ENCODE measurements at places on chromosomes 16 and 17.

GRCh38 chr17:74452033-74452840 is 14.2 kb upstream of the CD300A start:
- no peak overlapping the region for H3K4me3 ChIP-seq
- peaks cover 26% of the 10 kb centered on the region for H3K4me1 ChIP-seq
- no peaks in the 10 kb centered on the region for H3K36me3 ChIP-seq
- no peak for DNase-seq

- DNase-seq, result no peak
- no peak overlapping the region for H3K4me3 ChIP-seq
- peaks cover 32% of the 10 kb centered on the region for H3K36me3 ChIP-seq
- H3K27me3 ChIP-seq, result no peaks in the 10 kb centered on the region
Measured at GRCh38 chr16:3665508-3665907, 11.0 kb downstream of the DNASE1 start.

- H3K36me3 ChIP-seq, result peaks cover 5% of the 10 kb centered on the region
- no peak overlapping the region for H3K27ac ChIP-seq
- peaks cover 12% of the 10 kb centered on the region for H3K4me1 ChIP-seq
- no peak overlapping the region for H3K4me3 ChIP-seq
Measured at GRCh38 chr17:80772906-80773242, 218.8 kb upstream of the CHMP6 start.

GRCh38 chr16:86507173-86508027 is 2.9 kb upstream of the FOXF1 start:
- H3K36me3 ChIP-seq, result no peaks in the 10 kb centered on the region
- DNase-seq, result no peak
- no peak overlapping the region for H3K27ac ChIP-seq
- H3K27me3 ChIP-seq, result peaks cover 64% of the 10 kb centered on the region
- no peak overlapping the region for H3K4me3 ChIP-seq

GRCh38 chr16:73432850-73433730 is 385.2 kb upstream of the ZFHX3 start:
- no peak for DNase-seq
- no peaks in the 10 kb centered on the region for H3K4me1 ChIP-seq
- no peaks in the 10 kb centered on the region for H3K36me3 ChIP-seq
- H3K4me3 ChIP-seq, result no peak overlapping the region

DNA sequence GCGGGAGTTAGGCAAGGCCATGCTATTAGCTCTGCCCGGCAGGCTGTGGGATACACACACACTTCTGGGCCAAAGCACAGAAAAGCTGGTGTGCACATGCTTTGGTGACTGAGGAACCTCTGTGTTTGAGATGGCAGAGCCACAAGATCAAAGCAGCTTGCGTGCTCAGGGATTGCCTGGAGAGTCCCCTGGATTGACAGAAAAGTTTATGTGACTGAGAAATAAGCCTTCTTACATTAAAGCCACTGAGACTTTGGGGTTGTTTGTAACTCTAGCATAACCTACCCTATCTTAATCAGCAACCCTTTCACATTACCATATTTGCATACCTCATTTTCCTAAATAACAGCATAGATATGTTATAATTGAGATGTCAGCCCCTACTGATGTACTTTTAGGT is 69.3 kb downstream of the MYO1D start:
- H3K36me3 ChIP-seq, result no peaks in the 10 kb centered on the region
- H3K27me3 ChIP-seq, result no peaks in the 10 kb centered on the region
- no peak overlapping the region for H3K4me3 ChIP-seq
- H3K4me1 ChIP-seq, result no peaks in the 10 kb centered on the region
- DNase-seq, result no peak
- no peak overlapping the region for H3K27ac ChIP-seq

DNA sequence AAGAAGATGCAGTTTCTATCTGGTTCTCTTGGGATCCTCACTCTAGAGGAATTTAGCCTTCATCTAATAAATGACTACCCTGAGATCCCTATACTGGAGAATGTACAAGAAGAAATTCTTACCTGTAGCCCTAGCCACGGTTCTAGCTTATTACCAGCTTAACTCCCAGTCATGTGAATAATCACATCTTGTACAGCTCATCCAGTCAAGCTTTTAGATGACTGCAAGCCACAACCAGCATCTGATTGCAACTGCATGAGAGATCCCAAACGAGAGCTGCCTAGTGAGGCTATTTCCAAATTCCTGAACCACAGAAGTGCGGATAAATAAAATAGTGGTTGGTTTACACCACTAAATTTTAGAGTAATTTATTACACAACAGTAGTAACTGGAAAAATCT is 196.0 kb upstream of the CPHXL start:
- DNase-seq, result no peak
- no peaks in the 10 kb centered on the region for H3K27me3 ChIP-seq
- no peak overlapping the region for H3K4me3 ChIP-seq
- H3K4me1 ChIP-seq, result no peaks in the 10 kb centered on the region
- no peak overlapping the region for H3K27ac ChIP-seq

- no peaks in the 10 kb centered on the region for H3K36me3 ChIP-seq
- H3K4me1 ChIP-seq, result no peaks in the 10 kb centered on the region
- DNase-seq, result no peak
- H3K4me3 ChIP-seq, result no peak overlapping the region
Measured at GRCh38 chr16:85518398-85519049, 94.6 kb upstream of the GSE1 start.

GRCh38 chr16:56614549-56614991 is 6.2 kb downstream of the MT2A start:
- H3K4me3 ChIP-seq, result no peak overlapping the region
- no peaks in the 10 kb centered on the region for H3K27me3 ChIP-seq
- DNase-seq, result no peak
- H3K4me1 ChIP-seq, result peaks cover 21% of the 10 kb centered on the region

DNA sequence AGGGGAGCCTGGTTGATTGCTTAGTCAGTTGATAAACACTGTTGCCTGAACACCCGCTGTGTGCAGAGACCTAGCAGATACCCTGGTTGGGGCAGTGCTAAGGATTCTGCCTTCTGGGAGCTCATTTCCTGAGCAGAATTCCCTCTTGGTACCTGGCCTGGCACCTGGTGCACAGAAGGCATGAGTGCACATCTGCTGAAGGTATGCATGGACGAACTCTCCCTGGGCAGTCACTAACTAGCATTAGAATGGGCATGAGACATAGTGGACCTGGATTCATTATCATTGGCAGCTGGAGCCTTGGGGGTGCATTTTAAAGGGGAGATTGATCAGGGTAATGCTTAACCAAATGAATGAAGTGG is 13.1 kb downstream of the ADCY7 start:
- H3K36me3 ChIP-seq, result no peaks in the 10 kb centered on the region
- H3K4me3 ChIP-seq, result no peak overlapping the region
- DNase-seq, result no peak

- no peaks in the 10 kb centered on the region for H3K36me3 ChIP-seq
- H3K27me3 ChIP-seq, result no peaks in the 10 kb centered on the region
- no peak overlapping the region for H3K4me3 ChIP-seq
- no peak overlapping the region for H3K27ac ChIP-seq
Measured at GRCh38 chr16:85151603-85152413, 39.5 kb upstream of the CIBAR2 start.

- no peak for DNase-seq
- H3K27ac ChIP-seq, result no peak overlapping the region
- H3K4me3 ChIP-seq, result no peak overlapping the region
- no peaks in the 10 kb centered on the region for H3K27me3 ChIP-seq
- H3K4me1 ChIP-seq, result peaks cover 46% of the 10 kb centered on the region
Measured at GRCh38 chr16:88471575-88471974, 18.5 kb downstream of the ZFPM1 start.

- no peak overlapping the region for H3K4me3 ChIP-seq
- H3K4me1 ChIP-seq, result peaks cover 11% of the 10 kb centered on the region
- no peak overlapping the region for H3K27ac ChIP-seq
- no peaks in the 10 kb centered on the region for H3K36me3 ChIP-seq
- H3K27me3 ChIP-seq, result no peaks in the 10 kb centered on the region
Measured at GRCh38 chr16:89344846-89345611, 127.5 kb downstream of the ZNF778 start.

DNA sequence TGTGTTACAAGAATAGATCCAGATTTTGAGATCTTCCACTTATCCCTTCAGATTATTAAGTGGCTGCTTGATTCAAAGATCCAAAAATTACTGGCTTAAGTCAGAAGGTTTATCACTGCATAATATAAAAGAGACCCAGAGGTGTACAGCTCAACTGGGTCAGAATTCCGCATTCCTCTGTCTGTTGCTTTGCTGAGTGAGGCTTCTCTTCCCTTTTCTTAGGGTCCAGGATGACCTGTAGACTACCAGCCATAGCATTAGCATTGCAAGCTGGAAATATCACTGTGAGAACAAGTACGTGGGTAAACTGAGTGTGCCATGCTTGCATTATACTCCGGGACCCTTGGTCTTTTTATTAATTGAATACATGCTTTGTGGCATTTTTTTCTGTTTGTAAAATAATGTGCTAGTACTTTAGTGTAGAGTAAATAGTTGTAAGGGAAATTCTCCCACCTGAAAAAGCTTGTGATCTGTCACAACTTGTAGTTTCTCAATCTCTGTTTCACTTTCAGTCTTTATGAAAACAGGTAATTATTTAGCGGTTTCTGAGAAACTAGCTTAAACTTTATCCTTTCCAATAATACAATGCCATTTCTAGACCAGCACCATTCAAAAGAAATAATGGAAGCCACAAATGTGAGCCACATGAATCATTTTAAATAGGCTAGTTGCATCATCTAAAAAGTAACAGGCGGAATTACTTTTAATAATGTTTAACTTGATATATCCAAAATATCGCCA is 61.6 kb downstream of the TNRC6C start:
- peaks cover 12% of the 10 kb centered on the region for H3K36me3 ChIP-seq
- no peak overlapping the region for H3K27ac ChIP-seq
- peaks cover 5% of the 10 kb centered on the region for H3K4me1 ChIP-seq
- DNase-seq, result no peak
- no peak overlapping the region for H3K4me3 ChIP-seq
